ENCODE measurements at places on chromosomes 1 and 21.

- no peak for DNase-seq
Measured at GRCh38 chr21:36887963-36888362, 78.5 kb downstream of the HLCS start.

DNA sequence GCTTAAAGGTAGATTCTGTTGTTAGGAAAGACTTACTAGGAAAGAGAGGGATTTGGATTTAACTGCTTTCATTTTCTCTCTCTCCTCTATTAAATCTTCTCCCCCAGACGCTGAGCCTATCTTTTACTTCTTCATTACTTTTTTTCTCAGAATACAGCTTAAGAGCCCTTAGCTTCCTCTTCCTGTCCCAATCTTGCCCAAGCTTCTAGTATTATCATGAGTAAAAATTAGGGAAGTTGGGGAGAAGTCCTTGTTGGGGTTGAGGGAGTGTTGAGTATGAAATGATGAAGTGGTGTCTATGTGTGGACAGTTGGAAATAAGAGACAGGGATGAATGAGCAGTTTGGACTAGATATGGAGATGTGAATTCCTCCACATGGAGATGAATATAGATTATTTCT is 35.0 kb downstream of the ACP6 start:
- no peak for DNase-seq

DNA sequence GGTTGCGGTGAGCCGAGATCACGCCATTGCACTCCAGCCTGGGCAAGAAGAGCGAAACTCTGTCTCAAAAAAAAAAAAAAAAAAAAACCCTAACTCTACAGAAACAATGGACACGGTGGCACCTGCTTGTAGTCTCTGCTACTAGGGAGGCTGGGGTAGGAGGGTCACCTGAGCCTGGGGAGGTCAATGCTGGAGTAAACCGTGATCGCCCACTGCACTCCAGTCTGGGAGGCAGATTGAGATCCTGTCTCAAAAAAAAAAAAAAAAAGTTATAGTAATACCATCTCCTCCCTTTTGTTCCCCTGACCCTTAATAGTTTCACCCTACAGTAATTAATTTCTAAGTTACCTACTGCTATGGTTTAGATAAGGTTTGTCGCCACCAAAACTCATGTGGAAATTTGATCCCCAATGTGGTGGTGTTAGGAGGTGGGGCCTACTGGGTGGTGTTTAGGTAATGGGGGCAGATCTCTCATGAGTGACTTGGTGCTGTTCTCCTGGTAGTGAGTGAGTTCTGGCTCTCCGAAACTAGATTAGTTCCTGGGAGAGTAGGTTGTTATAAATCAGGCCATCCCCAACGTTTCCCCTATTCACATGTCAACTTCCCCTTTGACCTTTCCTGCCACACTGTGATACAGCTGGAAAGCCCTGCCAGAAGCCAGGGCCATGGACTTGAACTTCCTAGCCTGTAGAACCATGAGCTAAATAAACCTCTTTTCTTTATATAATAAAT is 9.8 kb downstream of the FBXO42 start:
- no peak for DNase-seq

- DNase-seq, result no peak
Measured at GRCh38 chr1:156113282-156113950, 1.1 kb upstream of the LMNA start.

DNA sequence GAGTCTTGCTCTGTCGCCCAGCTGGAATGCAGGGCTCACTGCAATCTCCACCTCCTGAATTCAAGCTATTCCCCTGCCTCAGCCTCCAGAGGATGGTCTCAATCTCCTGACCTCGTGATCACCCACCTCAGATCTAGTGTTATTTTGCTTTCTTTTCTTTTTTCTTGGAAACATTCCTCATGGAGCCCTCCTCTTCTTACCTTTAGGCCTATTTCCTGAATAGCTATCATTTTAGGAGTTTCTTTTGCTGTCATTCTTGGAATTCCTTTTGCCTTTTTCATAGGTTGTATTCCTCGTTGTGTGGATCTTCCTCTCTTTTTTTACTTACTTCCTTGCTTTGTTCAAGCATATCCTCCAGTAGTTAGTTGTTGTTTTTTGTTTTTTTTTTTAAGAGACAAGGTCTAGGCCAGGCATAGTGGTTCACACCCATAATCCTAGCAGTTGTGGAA is 173.8 kb downstream of the RASAL2 start:
- DNase-seq, result no peak

DNA sequence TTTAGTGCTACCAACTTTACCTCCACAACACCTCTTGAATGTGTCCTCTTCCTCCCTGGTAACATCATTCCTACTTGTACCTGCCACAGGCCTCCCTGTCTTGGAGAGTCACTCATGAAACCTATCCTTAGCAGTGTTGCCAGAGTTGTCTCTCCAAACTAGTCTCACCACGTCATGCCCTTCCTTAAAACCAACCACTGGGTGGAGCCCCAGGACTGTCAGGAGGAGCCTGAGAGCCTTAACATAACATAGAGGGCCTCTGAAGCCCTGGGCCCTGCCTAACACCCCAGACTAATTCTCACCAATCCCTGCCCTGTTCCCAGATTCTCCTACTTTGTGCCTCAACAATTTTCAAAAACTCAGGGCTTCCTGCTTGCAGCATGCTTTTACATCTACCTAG is 65.3 kb downstream of the ZNF697 start:
- no peak for DNase-seq

DNA sequence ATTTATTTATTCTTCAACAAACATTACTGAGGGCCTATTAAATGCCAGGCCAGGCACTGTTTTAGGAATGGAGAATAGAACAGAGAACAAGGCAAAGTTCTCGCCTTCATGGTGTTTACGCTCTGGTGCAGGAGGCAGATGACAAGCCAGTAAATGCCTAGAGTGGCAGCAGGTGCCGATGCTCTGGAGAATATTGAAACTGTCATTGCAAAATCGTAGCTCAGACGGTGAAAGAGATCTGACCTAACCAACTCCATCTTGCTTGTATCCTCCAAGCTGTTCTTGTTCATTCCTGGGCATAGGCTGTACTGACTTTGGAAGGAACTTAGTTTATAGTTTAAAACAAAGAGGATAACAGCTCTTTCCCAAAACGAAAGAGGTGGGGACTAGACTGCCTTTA is 13.5 kb upstream of the ENO1 start:
- no peak for DNase-seq

- DNase-seq, result no peak
Measured at GRCh38 chr1:76374086-76374485, 299.5 kb downstream of the ST6GALNAC3 start.

GRCh38 chr1:14826172-14826636 is 227.7 kb downstream of the KAZN start:
- no peak for DNase-seq

DNA sequence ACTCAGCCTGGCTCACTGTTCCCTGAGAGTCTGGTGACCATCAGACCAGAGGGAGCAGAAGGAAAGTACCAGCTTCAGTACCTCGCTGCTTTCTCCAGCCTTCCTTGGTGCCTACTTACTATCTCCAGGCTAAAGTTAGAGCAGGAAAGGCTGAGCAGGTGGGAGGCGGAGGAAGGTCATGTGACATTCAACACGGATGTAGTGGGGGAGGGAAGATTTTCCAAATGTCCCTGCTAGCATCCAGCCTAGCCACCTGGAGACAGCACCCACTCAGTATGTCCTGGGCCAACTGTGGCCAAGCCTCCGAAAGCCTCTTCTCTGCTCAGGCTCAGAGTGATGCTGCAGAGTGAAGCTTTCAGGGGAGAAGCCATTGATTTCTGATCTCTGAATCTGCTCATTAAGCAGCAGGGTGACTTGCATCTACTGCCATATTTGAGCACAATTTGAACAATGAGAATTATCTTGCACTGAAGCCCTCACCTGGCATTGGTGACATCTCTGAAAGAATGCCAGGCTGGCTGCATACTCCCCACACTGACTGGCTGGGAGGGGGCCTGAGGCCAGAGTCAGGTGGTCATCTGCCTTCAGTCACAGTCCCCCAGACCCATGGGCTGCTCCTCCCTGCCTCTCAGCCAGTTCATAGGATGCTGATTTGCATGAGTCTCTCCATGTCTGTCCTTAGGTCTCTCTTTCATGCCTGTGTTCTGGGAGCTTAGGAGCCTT is 86.2 kb downstream of the KCND3 start:
- DNase-seq, result no peak

- peak; percentile 53 for DNase-seq
Measured at GRCh38 chr1:205141236-205142101, 19.7 kb upstream of the RBBP5 start.

GRCh38 chr1:164914208-164914607 is 355.2 kb downstream of the PBX1 start:
- no peak for DNase-seq

Measured in NCI-H187 treated with DMSO at 0.1 percent for 48 hours (cell line).